ENCODE measurements at places on chromosomes 16 and 17.

DNA sequence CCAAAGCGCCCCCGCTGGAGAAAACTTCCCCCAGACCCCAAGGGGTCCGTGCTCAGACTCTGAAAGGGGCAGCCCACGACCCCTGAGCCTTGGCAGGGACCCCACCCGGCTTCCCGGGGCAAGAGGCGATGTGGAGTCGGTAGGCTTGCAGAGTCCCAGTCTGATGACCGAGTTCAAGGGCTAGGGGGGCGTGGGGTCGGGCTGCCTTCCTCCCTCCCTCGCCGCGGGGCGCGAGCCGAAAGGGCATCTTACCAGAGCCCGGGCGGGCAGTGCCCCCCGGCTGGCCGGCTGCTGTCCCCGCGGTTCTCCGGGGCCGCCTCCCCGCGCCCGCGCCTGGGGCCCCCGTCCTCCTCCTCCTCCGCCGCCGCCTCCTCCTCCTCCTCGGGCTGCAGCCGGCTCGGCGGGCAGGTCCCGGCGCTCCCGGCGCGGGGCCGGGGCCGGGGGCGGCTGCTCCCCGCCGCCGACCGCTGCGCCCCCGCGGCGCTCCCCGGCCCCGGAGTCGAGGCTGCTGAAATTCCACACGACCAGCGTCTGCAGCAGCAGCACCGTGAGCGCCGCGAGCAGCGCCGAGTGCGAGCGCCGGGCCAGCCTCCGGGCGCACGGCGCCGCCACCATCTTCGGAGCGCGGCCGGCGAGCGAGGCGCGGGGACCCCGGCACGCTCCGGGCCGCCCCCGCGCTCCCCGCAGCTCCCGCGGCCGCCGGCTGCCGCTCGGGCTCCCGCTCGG lies 415 bp downstream of the XYLT1 start:
- no peak for DNase-seq

- no peak for DNase-seq
These were observed 962.8 kb downstream of the CDH11 start for GRCh38 chr16:64158941-64159588.

- no peak for DNase-seq
These were observed 24.1 kb downstream of the HMOX2 start for GRCh38 chr16:4500272-4500671.

- no peak for DNase-seq
These were observed 6.4 kb upstream of the CMTM3 start for GRCh38 chr16:66598111-66598510.

Measured in CMK (cell line).